ENCODE measurements at places on chromosomes 16 and 17.

DNA sequence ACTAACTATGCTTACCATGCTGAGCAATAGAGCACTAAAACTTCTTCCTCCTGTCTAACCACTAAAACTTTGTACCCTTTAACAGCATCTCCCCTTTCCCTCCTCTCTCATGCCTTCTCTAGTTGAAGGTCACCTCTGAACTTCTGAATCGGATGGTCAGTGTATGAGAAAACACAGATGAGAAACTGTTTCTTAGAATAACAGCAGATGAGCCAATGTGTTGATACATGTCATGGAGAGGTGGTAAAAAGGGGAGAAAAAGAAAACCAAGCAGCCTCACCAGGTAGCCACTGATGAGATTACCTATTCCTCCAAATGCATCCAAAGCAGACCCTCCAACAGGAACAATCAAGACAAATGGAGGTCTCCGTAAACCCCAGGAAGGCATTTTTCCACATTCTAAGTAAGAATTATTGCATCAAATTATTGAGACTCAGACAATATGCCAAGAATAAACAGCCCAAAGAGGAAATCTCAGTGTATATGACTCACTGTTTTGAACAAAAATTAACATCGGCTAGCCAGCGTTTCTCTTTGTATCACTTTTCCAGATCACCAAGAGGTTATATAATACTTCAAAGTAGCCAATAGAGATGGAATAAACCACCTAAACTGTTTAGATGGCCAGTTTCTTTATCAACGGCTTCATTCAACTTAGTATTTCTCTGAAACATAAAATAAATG lies 793.3 kb upstream of the SOX9 start:
- DNase-seq: no peak

DNA sequence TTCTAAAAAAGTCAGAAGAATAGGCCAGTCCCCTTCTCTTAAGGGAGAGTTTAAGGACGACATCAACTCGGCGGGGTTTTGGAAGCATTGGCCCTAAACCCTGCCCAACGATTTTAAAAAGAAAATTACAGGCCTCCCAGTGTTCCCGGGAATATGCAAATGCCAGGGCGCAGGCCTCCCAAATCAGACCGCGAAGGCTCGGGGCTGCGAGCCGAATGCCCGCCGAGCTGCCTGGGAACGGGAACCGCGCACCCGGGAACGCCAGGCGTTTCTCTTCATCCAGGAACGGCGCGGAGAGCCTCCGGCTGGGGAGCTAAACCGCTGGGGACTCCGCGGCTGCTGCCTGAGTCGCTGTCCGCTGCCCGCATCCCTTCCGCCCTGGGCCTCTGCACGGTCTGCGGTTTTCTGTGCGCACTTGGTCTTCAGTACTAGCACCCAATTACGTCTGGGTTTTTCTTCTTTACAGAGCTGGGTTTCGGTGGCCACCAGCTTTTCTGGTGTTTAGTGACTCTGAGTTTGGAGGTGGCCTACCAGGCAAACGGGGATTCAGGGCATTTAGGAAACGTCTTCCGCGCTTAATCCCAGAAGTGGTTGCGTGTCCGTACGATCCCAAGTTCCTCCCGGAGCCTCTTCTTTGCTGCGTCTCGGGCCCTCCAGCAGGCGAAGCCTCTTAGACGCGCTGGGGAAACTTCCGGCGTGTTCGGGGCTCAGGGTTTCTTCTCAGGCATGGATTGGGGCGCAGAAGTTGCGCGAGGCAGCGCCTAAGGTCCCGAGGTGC lies 5.7 kb downstream of the IRX5 start:
- DNase-seq: no peak

DNA sequence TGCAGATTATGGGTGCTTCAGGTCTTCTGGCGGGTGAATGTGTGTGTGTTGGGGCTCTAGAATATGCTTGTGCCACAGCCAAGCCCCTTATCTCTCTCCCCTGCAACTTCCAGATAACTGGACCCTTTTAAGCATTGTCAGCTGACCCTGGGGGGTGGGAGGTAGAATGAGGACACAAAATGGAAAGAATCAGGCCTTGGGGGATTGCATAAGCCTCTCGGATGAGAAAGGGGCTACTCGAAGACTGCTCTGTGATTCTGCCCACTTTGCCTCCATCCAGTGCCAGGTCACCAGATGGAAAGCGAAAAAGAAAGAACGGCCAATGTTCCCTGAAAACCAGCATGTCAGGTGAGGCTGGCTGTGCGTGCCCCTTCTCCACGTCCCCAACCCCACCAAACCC lies 13.8 kb downstream of the THRA start:
- no peak for DNase-seq

- no peak for DNase-seq
These were observed 31.5 kb upstream of the ASGR2 start for GRCh38 chr17:7146115-7146514.

GRCh38 chr16:4726616-4727015 lies 7.5 kb downstream of the ANKS3 start:
- no peak for DNase-seq

- DNase-seq: peak; percentile 60
These were observed 14.4 kb upstream of the GPRC5B start for GRCh38 chr16:19898924-19899604.

GRCh38 chr16:9602189-9602588 lies 510.7 kb downstream of the HAPSTR1 start:
- no peak for DNase-seq

DNA sequence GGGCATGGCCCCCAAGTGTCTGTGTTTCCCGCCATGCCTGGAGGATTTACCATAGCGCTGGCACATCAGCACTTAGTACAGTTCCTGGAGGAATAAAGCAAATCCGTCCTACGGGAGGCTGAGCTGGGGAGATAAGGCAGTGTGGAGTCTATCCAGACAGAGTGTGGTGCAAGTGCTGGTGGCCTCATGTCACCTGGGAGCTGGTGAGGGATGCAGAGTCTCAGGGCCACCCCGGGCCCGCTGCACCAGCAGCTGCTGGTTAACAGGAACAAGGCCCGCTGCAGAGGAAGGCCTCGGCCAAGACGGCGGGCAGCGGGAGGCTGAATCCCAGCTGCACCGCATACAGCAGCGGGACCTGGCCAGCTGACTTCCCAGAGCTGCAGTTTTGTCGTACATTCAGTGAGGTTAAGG lies 57.3 kb upstream of the CDC42EP4 start:
- no peak for DNase-seq

DNA sequence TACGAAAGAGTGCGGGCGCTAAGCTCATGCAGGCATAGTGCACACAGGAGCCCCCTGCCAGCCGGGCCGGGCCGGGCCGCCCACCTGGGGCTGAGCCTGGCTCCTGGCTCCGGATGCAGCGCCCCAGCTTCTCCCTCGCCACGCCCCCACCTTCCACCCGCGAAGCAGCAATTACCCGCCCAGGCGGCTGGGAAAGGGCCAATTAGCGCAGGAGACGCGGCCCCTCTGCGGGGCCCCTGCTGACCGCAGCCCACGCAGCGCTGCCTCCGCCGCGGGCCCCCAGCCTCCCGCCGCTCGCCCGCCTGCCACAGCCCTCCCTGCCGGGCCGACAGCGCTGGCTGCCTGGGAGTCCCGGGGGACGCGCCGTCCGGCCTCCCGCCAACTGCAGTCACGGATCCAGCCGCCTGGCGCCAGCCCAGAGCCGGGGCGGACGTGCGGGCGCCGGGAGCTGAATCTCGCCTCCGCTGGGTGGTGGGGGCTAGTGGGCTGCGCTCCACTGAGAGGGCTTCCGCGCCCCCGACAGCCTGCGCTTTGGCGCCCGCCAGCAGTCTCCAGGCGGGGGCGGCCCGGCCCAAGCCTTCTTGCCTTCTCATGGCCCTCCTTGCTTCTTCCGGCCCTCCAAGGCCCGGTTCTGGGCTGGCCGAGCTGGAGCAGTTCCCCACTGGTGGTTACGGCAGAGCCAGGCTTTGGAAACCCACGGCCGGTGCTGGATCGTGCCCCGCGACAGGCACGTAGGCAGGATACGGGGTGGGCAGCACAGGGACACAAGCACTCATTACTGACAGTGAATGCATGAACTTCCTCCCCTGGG lies 14.9 kb upstream of the CBFB start:
- DNase-seq: peak; percentile 80

DNA sequence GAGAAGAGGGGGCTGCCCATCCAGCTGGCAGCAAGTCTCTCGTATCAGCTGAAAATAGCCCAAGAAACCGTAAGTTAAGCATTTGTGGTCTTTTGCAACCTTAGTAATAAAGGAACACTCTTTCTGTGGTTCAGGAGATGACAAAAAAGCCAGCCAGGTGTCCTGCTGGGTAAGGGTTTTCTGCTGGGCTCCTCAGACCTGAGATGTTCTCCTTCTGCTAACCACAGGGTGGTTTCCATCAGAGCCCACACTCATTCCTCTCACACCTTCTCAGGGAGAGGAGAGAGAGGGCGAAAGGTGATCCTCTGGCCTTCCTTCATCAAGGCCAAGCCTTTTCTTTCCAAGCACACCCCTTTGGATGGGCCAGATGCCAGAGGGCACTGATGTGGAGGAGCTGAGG lies 70.7 kb downstream of the TEX14 start:
- no peak for DNase-seq

GRCh38 chr16:16149710-16150116 lies 73.6 kb downstream of the ABCC6 start:
- no peak for DNase-seq

GRCh38 chr17:65514082-65514481 lies 47.4 kb downstream of the AXIN2 start:
- DNase-seq: no peak

DNA sequence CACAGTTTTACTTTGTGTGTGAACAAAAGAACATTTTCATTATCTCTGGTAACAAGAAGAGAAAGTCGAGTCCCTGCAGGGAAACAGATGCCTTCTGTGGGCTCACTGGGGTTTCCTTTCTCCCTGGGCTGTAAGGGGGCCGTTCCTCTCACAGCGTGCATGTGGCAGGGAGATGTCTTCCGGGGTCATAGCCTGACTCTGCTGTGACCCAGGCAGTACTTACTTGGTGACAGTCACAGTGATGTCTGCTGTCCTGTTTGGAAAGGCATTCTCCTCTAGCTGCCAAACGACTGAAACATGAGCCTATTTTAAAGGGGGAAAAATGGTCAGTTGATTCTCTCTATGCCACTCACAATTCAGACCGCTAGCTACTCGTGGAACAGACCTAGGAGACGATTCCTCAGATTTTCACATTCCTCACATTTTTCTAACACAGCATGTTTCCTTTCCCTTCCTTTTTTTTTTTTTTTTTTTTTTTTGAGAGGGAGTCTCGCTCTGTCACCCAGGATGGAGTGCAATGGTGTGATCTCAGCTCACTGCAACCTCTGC lies 7.3 kb downstream of the HASPIN start:
- no peak for DNase-seq

GRCh38 chr16:23570992-23571632 lies 13.6 kb downstream of the UBFD1 start:
- DNase-seq: no peak

- no peak for DNase-seq
These were observed 6.6 kb upstream of the PIK3R6 start for GRCh38 chr17:8873801-8874715.

DNA sequence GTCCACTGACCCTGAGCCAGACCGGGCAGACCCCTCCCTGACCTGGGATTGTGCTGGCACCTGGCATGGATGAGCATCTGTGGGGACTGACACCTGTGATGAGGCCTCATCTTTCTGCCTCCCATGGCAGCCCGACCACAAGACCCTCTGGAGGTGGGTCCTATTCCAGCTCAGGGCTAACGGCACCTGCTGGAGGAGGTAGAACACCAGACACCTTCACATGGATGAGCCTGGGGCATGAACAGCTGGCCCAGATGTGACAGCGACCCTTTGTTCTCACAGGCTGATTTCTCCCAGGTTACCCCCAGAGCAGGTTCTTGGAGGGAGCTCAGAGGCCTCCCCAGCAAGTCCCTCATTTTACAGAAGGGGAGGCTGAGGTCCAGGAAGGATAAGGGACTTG lies 46.4 kb upstream of the PIK3R6 start:
- no peak for DNase-seq

DNA sequence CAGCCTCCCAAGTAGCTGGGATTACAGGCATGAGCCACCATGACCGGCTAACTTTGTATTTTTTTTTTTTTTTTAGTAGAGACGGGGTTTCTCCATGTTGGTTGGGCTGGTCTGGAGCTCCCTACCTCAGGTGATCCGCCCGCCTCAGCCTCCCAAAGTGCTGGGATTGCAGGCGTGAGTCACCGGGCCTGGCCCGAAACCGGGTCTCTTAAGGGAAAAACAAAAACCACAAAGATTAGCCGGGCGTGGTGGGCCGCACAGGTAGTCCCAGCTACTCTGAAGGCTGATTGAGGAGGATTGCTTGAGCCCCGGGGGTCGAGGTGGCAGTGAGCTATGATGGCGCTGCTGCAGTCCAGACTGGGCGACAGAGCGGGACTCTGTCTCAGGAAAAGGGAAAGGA lies 19.9 kb upstream of the RBL2 start:
- no peak for DNase-seq

DNA sequence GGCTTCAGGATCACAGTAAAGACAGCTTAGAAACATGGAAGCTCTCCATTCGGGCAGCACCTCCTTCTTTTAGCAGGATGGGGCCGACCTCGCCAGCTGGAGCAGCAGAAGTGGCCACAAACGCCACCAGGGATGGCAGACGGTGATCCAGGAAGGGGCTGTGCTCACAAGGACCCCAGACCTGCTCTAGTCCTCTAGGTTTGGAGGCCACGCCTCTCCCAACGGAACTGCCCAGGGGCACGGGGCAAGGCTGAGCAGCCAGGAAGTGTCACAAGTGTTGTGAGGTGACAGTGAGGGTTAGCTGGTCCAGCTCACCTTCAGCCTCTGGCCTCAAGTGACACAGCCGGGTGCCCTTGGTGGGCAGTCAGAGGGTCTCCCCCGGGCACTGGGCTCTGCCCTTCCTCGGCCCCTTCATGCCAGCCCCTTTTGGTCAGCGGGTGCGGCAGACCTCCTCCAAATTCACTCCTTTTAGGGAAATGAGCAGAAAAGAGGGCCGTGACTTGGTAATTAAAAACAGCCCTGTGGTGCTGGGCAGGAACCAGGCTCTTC lies 20.4 kb downstream of the CEP295NL start:
- no peak for DNase-seq

- DNase-seq: no peak
These were observed 5.8 kb downstream of the ITGAM start for GRCh38 chr16:31265329-31266245.

- no peak for DNase-seq
These were observed 20.2 kb upstream of the ENDOV start for GRCh38 chr17:80394629-80395216.

GRCh38 chr17:30558686-30559545 lies 81.7 kb downstream of the GOSR1 start:
- no peak for DNase-seq

- DNase-seq: no peak
These were observed 4.0 kb downstream of the NDEL1 start for GRCh38 chr17:8439681-8440080.
